SJCRH30 (cell line): ENCODE measurements at places on chromosomes 6 and 20. TPM values are rescaled to one million over a fixed set of nuclear protein-coding genes. Genes with fewer than 3 reads are reported as not detected.

Gene TMEM14B
- total RNA-seq = 68.8 and 73.7 TPM in 2 replicates

Gene KHDC1L
- total RNA-seq = not detected in 2 replicates

Gene FAM50B
- 1.1 and 1.4 TPM in 2 replicates for total RNA-seq

Gene ECT2L
- not detected in 2 replicates for total RNA-seq

Gene SLC35D3
- 0.05 and 0.06 TPM in 2 replicates for total RNA-seq

Gene ENPP5
- total RNA-seq = not detected in 2 replicates

Gene KIAA0408
- 2.5 and 2.9 TPM in 2 replicates for total RNA-seq

Gene MRPL14
- 58.8 and 73.0 TPM in 2 replicates for total RNA-seq

Gene HRH3
- 0.15 TPM in 1 of 2 replicates, not detected in the other for total RNA-seq

Gene COX4I2
- not detected in 2 replicates for total RNA-seq

Gene NMBR
- 0.16 TPM in 1 of 2 replicates, not detected in the other for total RNA-seq

Gene DLL1
- 12.6 and 13.6 TPM in 2 replicates for total RNA-seq

Gene SIRPB1
- not detected in 2 replicates for total RNA-seq

Gene CD93
- not detected in 2 replicates for total RNA-seq

Gene FAM184A
- total RNA-seq = 8.9 and 11.3 TPM in 2 replicates

Gene PHACTR3
- total RNA-seq = not detected in 2 replicates

Gene SRMS
- not detected in 2 replicates for total RNA-seq

Gene SMLR1
- total RNA-seq = not detected in 2 replicates

Gene SIRPB2
- total RNA-seq = not detected in 2 replicates

Gene HTR1B
- total RNA-seq = not detected in 2 replicates

Gene ASCC3
- total RNA-seq = 72.9 and 79.3 TPM in 2 replicates

Gene SLC13A3
- total RNA-seq = not detected in 2 replicates

Gene ADGRF1
- total RNA-seq = not detected in 2 replicates

Gene SLC18B1
- 12.9 and 15.2 TPM in 2 replicates for total RNA-seq

Gene GLP1R
- total RNA-seq = not detected in 2 replicates

Gene ABHD16B
- total RNA-seq = not detected in 2 replicates

Gene GTSF1L
- not detected in 2 replicates for total RNA-seq

Gene SMIM29
- 3.1 and 3.2 TPM in 2 replicates for total RNA-seq

Gene ERVFRD-1
- total RNA-seq = not detected in 2 replicates

Gene POLR1H
- total RNA-seq = 31.0 and 40.6 TPM in 2 replicates

Gene TRIM31
- 0.10 TPM in 1 of 2 replicates, not detected in the other for total RNA-seq

Gene TINAG
- total RNA-seq = not detected in 2 replicates

Gene MOG
- not detected in 2 replicates for total RNA-seq

Gene KCNK5
- 9.5 and 9.7 TPM in 2 replicates for total RNA-seq

Gene BANF2
- not detected in 2 replicates for total RNA-seq

Gene B3GAT2
- total RNA-seq = 0.05 and 0.10 TPM in 2 replicates

Gene BCAS4
- total RNA-seq = 5.3 and 5.8 TPM in 2 replicates

Gene TNXB
- total RNA-seq = 1.6 and 3.3 TPM in 2 replicates

Gene DCDC2
- 0.02 and 0.05 TPM in 2 replicates for total RNA-seq

Gene HLA-C
- 0.73 TPM in 1 of 2 replicates, not detected in the other for total RNA-seq

Gene FKBP5
- total RNA-seq = not detected in 2 replicates

Gene ZNF343
- total RNA-seq = 11.7 and 12.5 TPM in 2 replicates

Gene LYRM2
- 32.1 and 33.3 TPM in 2 replicates for total RNA-seq

Gene VARS2
- total RNA-seq = 21.3 and 23.5 TPM in 2 replicates

Gene PLCB4
- total RNA-seq = 0.05 and 0.47 TPM in 2 replicates

Gene RIOK1
- 17.8 and 21.3 TPM in 2 replicates for total RNA-seq

Gene CARMIL1
- 0.43 and 0.73 TPM in 2 replicates for total RNA-seq

Gene SHLD1
- 8.2 TPM in 2 replicates for total RNA-seq

Gene WFDC12
- total RNA-seq = not detected in 2 replicates

Gene MPC1
- 76.0 and 89.2 TPM in 2 replicates for total RNA-seq

Gene C4A
- 0.81 and 2.5 TPM in 2 replicates for total RNA-seq

Gene NKX2-2
- total RNA-seq = not detected in 2 replicates

Gene VGLL2
- total RNA-seq = 5.7 and 7.0 TPM in 2 replicates

Gene PRR18
- 0.33 and 0.47 TPM in 2 replicates for total RNA-seq

Gene LZTS3
- total RNA-seq = 3.2 and 3.4 TPM in 2 replicates

Gene COL20A1
- total RNA-seq = 0.18 TPM in 1 of 2 replicates, not detected in the other
